ENCODE measurements at places on chromosomes 7 and 10.

GRCh38 chr7:75856536-75856935, 22.3 kb upstream of the RHBDD2 start:
- DNase-seq = no peak

DNA sequence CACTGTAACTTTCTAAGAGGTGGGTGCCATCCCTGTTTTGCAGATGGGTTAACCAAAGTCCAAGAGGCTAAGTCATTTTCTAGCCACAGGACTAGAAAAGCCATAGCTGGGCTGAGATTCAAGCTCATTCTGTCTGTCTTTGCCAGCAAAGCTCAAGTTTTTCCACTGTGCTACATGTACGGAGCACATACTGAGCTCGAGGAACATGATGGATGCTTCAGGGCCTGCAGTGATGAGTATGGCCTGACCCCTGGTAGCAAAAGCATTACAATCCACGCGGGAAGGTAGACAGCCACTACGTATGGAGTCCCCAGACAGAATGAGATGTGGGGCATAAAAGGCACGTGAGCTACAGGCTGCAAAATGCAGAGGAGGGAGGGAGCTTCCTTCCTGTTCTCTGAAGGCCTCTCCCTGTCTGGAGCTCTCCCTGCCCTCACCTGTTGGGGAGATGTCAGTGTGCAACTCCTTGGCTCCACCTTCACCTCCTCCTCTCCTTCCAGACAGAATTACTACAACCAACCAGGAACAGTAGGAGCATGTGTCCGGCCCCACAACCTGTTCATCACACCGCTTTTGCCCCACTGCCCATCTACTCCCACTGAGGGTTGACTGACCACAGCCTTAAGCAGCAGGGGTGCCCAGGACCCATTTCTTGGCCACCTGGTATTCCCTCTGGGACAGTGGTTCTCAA, 16.4 kb downstream of the ITPRIP start:
- DNase-seq = peak; percentile 57

- no peak for DNase-seq
These were observed 201.0 kb upstream of the TPK1 start for GRCh38 chr7:145036604-145037405.

DNA sequence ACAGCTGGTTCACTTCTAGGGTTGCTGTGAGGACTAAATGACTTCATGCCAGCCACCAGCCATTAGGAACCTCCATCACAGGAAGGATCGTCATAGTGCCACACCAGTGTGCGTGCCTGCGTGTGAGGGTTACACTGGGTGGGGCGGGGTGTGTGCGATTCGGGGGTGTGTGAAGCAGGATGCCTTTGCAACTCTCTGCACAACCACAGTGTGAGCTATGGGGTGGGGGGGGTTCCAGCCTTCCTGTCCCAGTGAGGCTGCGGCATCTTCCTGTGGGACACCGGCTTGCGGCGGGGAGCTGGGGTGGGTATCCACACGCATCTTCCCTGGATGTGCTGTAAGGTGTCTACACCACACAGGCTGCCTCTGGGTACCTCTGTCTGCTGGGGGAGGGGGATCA, 6.9 kb upstream of the ELFN1 start:
- DNase-seq = peak; percentile 55

DNA sequence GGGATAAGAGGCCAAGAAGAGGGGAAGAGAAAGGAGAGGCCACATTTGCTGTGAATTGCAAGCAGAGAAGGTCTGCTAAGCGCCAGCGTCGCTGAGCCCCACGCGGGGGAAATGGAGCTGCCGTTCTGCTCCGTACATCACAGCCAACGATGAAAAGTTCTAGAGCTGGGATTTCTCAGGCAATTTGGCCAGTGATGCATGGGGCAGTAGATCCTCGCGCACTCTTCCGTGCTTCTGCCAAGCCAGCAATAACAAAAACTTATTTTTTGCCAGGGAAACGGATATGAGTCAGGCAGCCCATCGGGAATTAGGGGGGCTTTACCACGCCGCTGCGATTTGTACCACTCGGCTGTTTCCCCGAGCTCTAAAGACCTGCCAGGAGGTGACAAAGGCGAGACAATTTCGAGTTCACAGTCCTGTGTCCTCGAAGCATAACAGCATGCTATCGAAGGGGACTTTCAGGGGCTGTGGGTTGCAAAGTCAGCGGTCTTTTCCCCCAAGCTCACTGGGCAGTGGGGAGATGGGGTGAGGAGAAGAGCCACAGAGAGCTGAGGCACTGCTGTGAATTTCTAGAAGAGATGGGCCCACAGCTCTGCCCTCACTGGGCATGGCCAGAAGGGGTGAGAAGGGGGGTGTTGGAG, 30.0 kb upstream of the SLF2 start:
- no peak for DNase-seq

DNA sequence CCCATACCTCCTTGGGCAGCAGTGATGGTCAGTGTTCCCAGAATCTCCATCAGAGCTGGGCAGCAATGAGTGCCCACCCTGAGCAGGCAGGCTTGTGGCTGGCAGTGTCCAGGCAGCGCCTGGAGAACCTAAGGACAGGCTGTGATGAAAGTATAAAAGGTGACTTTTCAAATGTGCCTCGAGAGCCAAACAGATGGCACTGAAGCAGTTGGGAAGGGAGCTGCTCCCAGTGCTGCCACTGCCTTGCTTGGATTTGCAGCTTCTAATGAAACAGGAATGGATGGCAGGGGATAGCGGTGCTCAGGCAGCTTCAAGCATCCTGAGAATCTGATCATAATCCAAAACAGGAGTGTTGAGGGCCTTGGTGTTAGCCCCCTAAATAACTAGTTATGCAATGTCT, 179.8 kb upstream of the AOAH start:
- no peak for DNase-seq

GRCh38 chr10:129523723-129524316, 56.8 kb downstream of the MGMT start:
- no peak for DNase-seq

DNA sequence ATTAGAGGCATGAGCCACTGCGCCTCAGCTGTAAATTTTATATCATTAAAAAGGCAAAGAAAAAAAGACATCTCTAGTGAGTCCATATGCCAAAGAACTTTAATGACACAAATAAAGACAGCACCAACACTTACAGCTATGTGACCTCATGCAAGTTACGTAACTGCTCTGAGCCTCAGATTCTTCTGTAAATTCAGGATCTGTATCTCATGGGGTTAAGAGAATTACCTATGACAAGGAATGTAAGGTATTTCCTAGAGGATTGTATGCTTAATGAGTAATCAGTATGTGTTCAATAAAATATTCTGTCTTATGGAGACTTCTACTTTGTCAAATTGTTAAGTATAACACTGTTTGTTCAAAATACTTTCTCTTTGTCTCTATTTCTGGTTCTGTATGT, 274.0 kb upstream of the GLI3 start:
- no peak for DNase-seq

DNA sequence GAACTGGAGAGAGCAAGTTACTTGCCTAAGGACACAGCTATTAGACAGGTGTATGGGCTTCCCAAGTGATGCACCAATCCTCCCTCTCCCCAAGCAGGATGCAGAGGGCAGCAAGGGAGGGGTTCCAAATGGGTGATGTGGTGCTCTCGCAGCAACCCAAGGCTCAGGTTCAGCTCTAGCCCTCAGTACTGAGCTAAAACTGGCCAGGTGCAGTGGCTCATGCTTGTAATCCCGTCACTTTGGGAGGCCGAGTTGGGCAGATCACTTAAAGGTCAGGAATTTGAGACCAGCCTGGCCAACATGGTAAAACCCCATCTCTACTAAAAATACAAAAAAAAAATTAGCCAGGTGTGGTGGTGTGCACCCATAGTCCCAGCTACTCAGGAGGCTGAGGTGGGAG, 40.7 kb downstream of the GPRIN2 start:
- no peak for DNase-seq

DNA sequence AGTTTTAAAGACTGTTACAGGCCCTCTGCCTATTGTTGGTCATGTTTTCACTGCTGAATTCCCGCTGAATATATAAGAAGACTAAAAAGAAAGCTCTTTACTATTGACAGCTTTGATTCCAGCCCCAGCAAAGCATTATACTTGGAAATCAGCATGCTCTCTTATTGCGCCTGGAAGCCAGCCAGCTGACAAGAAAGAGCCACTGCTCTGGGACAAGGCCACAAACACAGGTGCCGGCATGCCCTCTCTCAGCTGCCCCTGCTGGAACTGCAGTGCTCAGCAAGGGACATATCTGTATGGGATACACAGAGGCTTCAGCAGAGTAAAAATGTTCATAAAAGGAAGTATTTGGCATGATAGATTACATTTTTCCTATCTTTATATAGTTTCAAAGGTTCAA, 523.9 kb downstream of the ADRA2A start:
- no peak for DNase-seq

DNA sequence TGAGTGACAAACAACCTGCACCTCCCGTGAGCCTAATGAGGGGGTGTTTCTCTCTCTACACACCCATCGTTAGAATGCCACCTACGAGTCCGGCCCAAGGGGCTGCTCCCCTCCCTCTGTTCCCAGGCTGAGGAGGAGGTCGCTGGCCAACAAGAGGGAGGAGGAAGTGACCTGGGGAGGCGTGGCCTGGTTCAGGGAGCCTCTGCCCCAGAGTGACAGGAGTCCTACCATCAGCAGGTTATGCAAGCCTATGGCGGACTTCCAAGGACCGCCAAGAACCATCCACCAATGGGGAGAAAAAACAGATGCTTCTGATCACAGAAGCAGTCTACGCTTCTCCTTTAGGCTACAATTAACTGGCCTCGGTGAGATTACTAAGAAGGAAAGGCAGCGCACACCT, 12.3 kb upstream of the EGFR start:
- DNase-seq = peak; percentile 54

- peak; percentile 75 for DNase-seq
These were observed 27.4 kb downstream of the MINPP1 start for GRCh38 chr10:87531908-87532622.

- no peak for DNase-seq
These were observed 278.3 kb downstream of the ARL4A start for GRCh38 chr7:12965767-12966166.

- no peak for DNase-seq
These were observed 148.5 kb downstream of the POLR1F start for GRCh38 chr7:19560111-19560883.

DNA sequence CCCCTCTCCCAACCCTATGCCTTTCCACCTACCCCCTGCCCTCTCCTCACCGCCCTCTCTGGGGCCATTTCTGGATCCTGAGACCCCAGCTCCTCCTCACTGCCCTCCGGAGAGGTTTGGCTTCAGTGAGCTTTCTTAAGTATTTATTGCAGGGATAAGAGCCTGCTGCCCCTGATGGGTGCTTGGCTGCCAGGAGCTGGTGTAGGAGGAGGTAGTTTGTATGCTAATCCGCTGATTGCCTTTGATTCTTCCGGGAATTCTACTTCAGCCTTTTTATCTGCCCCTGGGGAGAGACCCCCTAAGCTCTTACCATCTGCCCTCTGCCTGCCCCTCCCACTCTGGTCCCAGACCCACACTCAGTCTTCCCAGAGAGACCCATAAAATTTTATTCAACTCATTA, 263.5 kb upstream of the PODXL start:
- no peak for DNase-seq

GRCh38 chr7:11689096-11689495, 142.9 kb downstream of the THSD7A start:
- no peak for DNase-seq

- DNase-seq = no peak
These were observed 430.9 kb downstream of the ACTR3B start for GRCh38 chr7:153190452-153190851.

GRCh38 chr7:33919449-33919848, 14.1 kb downstream of the BMPER start:
- no peak for DNase-seq

DNA sequence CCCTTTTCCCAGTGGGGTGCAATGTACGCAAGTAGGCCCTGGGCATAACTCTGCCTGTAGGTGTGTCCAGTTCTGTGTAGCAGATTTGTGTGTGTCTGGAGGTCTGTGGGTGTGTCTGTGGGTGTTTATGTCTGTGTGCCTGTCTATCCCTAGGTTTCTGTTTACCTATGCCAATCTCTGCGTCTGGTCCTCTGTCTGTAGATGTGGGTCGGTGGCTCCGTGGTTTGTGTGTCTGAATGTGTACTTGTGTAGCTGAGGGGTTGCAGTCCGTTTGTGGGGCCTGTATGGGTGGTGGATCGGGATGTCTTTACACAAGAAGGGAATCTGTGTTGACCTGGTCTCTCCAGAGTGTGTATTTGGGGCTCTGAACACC, 932 bp downstream of the NYAP1 start:
- no peak for DNase-seq

DNA sequence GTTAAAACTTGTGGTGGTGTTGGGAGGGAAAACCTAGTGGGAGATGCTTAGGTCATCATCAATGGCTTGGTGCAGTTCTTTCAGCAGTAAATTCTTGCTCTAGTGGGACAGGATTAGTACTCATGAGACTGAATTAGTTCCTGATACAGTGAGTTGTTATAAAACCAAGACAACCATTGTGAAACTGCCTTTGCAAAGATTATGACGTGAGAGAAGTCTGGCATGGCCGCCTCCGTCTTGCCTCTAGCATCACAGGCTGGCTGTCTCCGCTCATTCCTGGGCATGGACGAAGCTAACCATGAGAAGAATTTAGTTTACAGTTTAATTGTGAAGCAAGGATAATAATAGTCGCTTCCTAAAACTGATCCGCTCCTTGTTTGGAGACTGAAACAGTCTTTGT, 186.4 kb downstream of the KIF20B start:
- DNase-seq = no peak

- peak; percentile 94 for DNase-seq
These were observed 18.1 kb downstream of the PRKG1 start for GRCh38 chr10:51092402-51092801.

DNA sequence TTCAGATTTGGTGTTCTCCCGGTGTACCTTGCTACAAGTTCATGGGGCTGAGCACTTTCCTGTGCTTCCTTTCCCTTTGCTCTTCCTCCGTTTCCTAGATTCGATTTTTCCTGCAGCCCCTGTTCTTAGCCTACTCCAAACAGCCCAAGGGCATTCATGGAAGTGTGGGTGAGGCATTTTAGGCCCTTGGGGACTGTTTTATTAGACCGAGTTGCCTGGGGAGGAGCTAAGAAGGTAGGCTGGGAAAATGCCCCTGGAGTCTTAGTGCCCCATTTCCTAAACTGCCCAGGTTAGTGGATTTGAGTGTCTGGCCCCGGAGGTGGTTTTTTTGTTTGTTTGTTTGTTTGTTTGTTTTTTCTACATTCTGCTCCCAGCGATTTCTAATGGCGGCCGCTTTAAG, 1.8 kb downstream of the LRMDA start:
- DNase-seq = no peak

Data from sigmoid colon (tissue), 7 donors.